ENCODE measurements at places on chromosomes 7 and 10. TPM values are rescaled to one million over a fixed set of nuclear protein-coding genes. Genes with fewer than 3 reads are reported as not detected.

GRCh38 chr10:25245165-25245564 lies 70.4 kb downstream of the GPR158 start:
- H3K4me3 ChIP-seq: no peak overlapping the region
- H3K4me1 ChIP-seq: no peaks in the 10 kb centered on the region
- no peak overlapping the region for H3K27ac ChIP-seq
- no peak for DNase-seq
- no peaks in the 10 kb centered on the region for H3K27me3 ChIP-seq
- no peaks in the 10 kb centered on the region for H3K36me3 ChIP-seq

- H3K4me3 ChIP-seq: no peak overlapping the region
- no peaks in the 10 kb centered on the region for H3K36me3 ChIP-seq
These were observed 15.4 kb upstream of the GRB10 start for GRCh38 chr7:50798126-50798525.

- no peaks in the 10 kb centered on the region for H3K27me3 ChIP-seq
- no peaks in the 10 kb centered on the region for H3K36me3 ChIP-seq
- no peak for DNase-seq
- no peaks in the 10 kb centered on the region for H3K4me1 ChIP-seq
- no peak overlapping the region for H3K27ac ChIP-seq
- H3K4me3 ChIP-seq: no peak overlapping the region
These were observed 18.3 kb upstream of the TNRC18 start for GRCh38 chr7:5441840-5442503.

DNA sequence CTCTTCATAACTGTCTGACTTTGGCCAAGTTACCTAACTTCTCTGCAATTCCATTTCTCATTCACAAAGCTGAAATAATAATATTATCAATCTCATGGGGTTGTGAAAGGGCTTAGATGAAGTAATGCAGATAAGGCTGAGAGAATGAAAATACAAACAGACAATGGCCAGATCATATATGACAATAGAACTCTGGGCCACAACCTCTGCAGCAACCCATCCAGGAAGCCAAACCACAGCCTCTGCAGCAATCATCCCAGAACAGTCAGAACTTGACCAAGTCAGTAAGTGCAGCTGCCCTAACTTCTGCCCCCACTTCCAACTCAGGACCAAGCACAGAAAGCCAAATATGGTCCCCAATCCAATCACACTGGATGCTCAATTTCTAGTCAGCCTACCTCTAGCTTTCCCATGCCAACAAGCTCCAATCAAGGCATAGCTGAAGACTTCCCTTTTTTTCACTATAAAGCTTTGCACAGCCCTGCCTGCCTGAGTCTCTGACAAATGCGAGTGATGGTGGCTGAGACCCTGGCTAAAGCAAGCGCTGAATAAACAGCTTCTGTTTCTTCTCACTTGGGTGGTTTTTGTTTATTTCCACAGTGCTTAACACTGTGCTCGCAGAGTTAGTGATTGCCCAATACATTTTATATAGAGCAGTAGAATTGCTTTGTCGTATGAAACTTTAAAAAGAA lies 34.8 kb upstream of the TNPO3 start:
- H3K36me3 ChIP-seq: no peaks in the 10 kb centered on the region
- H3K4me3 ChIP-seq: no peak overlapping the region
- no peaks in the 10 kb centered on the region for H3K27me3 ChIP-seq
- H3K4me1 ChIP-seq: peaks cover 6% of the 10 kb centered on the region
- no peak for DNase-seq
- no peak overlapping the region for H3K27ac ChIP-seq

DNA sequence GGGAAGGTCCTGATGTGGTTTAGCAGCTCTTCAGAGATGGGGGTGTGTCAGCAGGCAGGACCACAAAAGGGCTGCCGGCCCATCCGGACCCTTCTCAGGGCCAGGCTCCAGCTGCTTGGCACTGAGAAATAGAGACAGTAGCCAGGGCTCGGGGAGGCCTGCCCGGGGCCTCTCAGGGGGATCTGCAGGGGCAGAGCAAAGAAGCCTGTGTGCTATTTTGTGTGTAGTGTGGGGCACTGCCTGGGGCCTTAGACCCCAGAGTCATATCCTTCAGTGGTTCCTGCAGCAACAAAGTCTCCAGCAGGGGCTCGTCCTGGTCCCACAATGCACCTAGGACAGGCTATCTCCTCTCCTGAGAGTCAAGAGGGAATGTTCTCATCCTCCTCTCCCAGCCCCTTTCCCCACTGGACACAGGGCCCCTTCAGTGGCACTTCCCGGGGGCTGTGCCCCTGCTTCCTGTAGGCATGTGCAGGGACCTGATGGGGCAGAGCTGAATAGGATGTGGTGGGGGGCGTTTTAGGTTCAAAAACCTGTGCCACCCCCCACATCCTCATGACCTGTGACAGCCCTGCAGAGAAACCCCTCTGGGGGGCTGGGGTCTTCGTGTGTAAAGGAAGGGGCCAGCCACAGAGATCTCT lies 159.5 kb upstream of the RHEB start:
- no peak overlapping the region for H3K27ac ChIP-seq
- H3K4me3 ChIP-seq: no peak overlapping the region
- no peaks in the 10 kb centered on the region for H3K27me3 ChIP-seq
- DNase-seq: no peak
- peaks cover 5% of the 10 kb centered on the region for H3K36me3 ChIP-seq
- H3K4me1 ChIP-seq: no peaks in the 10 kb centered on the region

CPXM2 gene
- not detected for total RNA-seq
